Activated T-cell treated with anti-CD3 and anti-CD28 coated beads, Interleukin-2, amount 50 U/mL, for 1 hour (primary cell): ENCODE measurements at places on chromosomes 7 and 10.

GRCh38 chr7:12550956-12551355 is 19.6 kb upstream of the SCIN start:
- DNase-seq, result no peak

DNA sequence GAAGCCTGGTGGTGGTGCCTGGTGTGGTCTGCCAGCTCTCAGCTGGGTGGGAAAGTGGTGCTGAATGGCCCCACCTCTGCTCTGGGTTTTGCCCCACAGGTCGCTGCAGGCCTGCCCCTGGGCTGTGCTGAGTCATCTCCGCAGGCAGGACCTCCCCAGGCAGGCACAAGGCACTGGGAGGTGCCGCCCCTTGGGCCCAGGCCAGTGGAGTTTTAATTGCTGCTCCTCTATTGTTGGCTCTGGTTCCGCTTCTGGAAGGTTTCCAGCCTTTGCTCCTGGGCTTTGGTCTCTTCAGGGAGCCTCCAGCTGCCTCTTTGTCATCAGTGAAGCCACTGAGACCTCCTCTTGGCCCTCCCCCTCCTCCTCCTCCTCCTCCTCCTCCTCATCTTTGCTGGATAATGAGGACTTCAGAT is 180.3 kb upstream of the GRB10 start:
- DNase-seq, result no peak

GRCh38 chr7:24609059-24609458 is 35.8 kb downstream of the PALS2 start:
- no peak for DNase-seq

- DNase-seq, result no peak
These were observed 57.8 kb downstream of the BAMBI start for GRCh38 chr10:28734938-28735759.

DNA sequence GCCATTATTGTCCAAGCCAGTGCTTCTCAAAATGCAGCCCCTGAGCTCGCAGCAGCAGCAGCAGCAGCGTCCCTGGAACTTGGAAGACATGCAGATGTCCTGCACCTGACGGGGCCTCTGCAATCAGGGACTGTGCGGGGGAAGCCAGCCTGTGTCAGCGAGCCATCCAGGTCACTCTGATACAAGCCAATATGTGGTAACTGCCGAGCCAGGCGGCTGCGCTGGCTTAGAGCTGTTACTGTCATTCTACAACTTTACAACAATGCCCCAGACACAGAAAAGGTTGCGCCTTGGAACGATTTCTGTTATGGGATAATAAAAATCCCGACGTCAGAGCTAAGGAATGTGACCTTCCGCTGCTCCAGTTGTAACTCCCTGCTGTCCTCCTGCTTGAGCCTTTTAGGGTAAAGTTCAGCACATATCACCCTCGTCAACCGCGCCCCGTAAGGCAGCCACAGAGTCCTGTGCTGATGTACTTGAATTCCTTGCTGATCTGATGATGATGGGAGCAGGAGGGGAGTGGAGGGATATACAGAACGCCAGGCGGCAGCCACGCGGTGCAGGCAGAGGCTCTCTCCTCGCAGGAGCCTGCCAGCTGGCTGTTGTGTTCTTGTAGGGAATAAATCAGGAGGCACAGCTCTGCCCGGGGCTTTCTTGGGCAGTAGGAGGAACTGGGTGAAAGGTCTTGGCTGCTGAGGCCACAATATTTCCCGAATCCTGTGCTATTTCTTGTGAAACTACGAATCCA is 20.0 kb upstream of the CRYGN start:
- no peak for DNase-seq

- no peak for DNase-seq
These were observed 782.0 kb upstream of the ZWINT start for GRCh38 chr10:57142925-57143576.

DNA sequence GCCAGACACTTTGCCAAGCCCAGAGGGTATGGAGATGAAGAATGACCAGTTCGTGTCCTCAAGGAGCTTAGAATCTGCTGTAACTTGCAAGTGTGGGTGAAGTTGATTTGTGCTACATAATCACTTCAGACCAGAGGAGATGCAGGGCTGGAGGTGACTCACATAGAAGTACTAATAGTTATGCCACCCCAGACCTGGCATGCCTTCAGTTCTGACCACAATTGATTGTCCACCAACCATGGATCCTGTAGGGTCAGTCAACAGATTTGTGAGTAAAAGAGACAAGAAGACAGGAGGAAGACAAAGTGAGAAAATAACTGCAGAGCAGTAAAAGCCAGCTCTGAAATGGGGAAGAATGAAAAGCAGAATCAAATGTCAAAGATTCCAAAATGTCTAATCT is 51.2 kb upstream of the BMPER start:
- DNase-seq, result no peak

- DNase-seq, result no peak
These were observed 13.1 kb upstream of the SGMS1 start for GRCh38 chr10:50636618-50637579.

DNA sequence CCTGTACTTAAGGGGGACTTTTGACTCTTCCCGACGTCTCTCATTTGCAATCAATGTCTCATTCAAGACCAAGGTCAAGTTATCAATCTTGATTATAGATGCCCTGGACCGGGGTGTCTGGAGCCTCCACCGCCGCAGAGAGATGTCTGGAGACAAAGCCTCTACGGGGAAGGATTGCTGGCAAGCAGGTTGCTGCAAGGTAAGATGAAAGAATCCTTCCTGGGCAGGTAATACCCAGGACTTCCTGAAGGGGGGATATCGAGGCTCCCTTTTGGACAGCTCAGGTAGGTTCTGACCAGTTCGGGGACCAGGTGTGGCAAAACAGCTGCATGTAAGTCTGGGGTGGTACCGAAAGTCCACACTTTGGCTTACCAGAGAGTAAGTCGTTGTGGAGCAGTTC is 12.5 kb upstream of the CUX1 start:
- DNase-seq, result no peak

GRCh38 chr10:101848408-101848807 is 4.8 kb upstream of the KCNIP2 start:
- DNase-seq, result no peak
